ENCODE measurements at places on chromosomes 7 and 10.

DNA sequence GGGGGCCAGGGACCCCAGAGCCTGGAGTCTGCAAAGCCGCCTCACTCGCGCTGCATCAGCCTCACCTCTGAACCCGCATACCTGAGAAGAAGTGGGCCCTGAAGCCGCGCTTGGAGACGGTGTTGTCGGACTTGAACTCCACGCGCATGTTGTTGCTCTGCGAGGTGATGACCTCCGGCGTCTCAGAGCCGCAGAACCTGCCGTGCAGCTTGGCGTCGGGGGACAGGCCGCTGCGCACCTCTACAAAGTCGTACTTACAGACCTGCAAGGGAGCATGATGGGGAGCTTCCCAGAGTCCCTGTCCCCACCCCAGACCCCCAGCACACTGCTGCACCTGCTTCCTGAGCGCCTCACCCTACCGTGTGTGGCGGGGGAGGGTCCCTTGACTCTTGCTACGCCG, 25.7 kb upstream of the OPALIN start:
- DNase-seq: no peak

- DNase-seq: no peak
Measured at GRCh38 chr7:216360-217300, 24.3 kb downstream of the FAM20C start.

- no peak for DNase-seq
Measured at GRCh38 chr7:111439977-111440376, 122.3 kb downstream of the IMMP2L start.

DNA sequence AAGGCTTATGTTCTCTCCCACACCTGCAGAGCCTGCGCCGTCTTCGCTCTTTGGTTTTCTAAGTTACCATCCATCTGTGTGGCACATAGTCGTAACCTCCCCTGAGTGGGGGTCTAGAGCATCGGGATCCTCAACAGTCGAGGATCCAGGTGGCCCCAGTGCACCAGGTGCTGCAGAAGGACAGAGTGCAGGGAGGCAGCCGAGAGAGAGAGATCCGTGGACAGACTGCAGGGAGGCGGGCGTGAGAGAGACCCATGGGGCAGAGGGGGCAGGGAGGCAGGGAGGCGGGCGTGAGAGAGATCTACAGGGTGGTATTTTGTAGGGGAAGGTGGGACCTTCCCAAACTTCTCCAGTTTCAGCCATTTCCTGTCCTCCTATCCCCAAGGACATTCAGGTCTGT, 42.3 kb downstream of the PFKP start:
- DNase-seq: no peak

DNA sequence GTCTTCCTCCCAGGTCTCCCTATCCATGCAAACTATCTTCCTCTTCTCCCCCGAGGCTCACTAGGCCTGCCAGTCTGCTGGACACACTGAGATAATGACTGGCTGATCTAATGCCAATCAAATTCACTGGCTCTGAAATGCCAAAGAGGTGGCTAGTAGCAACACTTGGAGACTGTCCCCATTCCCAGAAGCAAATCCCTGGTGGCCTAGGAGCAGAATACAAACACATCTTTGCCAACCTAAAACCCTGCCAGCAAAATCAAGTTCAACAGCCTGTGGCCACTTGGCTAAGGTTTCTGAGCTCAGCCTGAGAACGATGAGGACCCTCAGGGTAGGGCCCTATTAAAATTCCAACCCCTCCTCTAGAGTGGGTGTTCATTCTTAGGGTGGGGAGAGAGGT, 46.6 kb downstream of the SH3PXD2A start:
- no peak for DNase-seq

DNA sequence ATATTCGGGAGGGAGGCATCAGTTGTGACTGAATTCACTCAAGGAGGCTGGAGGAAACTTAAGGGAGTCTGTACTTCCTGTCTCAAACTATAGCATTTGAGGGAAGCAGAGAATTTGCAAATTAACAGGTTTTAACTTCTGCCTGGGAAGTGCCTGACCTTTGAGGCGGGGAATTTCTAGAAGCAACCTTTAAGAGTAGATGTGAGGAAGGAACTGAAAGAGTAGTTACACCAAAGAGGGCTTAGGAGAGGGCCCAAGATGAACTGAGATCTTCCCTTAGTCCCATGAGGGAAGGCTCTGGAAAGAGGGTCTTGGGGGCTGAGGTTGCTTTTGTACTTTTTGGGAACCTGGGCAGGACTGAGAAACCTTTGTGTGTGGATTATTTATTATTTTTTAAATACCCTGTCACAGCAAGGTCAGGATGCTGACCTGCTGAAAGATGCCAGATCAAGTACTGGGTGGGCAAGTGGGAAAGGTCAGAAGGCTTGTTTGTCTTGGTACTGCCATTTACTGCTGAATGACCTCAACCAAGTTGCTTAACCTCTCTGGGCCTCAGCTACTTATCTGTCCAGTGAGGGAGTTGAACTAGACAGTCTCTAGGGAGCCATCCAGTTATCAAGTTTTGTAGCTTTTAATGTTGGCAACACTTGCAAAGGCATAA, 2.4 kb downstream of the GPR158 start:
- no peak for DNase-seq

- no peak for DNase-seq
Measured at GRCh38 chr10:79065091-79065551, 3.6 kb upstream of the ZMIZ1 start.

GRCh38 chr7:12322284-12322902, 81.3 kb downstream of the VWDE start:
- DNase-seq: no peak

GRCh38 chr7:110918949-110919548, 171.9 kb upstream of the LRRN3 start:
- DNase-seq: no peak

- no peak for DNase-seq
Measured at GRCh38 chr10:78417425-78418370, 384.0 kb downstream of the RPS24 start.
